ENCODE measurements at places on chromosomes 2 and 18.

GRCh38 chr2:233668605-233669260, 3.0 kb upstream of the UGT1A9 start:
- DNase-seq, result no peak

DNA sequence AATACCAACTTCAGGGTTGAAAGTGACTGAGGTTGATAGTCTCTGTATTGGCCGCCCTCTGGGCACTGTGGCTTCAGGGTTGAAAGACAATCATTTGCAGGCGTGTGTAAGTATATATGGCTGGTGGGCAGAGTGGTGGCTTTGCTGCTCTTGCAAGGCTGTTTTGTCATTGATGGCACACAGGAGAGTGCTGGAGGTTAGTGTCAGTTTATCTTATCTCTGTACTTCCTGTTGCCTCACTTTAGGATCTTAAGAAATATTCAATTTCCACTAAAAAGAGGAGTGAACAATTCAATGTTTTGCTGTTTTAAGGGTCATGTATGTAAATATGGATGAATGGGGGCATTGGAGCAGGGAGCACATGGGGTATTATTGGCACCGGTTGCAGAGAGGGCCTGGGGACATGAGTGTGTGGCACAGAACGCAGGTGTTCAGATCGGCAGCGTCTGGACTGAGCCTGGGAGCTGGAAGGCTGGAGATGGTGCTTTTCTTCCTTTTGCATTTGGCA, 51.5 kb downstream of the NCK2 start:
- DNase-seq, result no peak

GRCh38 chr2:151206446-151206968, 55.2 kb downstream of the RBM43 start:
- no peak for DNase-seq

DNA sequence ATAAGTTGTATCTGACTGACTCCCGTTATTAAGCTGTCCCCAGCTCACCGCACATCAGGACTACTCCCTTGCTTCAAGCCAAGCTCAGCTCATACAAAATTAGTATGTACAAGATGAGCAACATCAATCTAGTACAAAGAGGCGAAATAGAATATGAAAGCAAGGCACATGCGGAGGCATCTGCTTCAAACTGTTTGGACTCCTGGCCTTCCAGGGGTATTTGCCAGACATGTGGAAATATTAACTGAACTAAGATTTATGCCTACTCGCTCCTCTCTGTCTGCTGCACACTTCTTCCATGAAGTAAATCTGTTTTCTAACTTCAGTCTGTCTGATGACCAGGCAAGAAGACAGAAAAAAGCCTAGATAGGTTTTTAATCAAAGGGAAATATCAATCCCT, 499.8 kb downstream of the PID1 start:
- no peak for DNase-seq

DNA sequence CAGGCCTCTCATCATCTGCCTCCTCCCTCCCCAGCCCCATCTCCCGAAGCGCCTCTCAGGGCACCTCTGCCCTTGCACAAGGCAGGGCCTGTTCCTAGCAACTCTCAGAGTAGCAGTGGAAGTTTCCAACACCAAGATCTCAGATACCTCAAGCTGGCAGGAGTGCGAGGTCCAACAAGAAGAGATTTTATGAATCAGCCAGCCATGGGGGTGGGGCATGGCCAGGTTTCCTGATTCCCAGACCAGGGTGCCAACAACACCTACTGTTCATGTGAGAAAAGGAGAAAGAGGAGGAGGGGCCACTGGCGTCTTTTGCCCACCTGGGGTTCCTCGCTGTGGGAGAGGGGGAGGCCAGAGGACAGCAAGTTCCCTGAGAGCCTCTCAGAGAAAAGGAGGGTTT, 6.6 kb upstream of the STEAP3 start:
- no peak for DNase-seq

DNA sequence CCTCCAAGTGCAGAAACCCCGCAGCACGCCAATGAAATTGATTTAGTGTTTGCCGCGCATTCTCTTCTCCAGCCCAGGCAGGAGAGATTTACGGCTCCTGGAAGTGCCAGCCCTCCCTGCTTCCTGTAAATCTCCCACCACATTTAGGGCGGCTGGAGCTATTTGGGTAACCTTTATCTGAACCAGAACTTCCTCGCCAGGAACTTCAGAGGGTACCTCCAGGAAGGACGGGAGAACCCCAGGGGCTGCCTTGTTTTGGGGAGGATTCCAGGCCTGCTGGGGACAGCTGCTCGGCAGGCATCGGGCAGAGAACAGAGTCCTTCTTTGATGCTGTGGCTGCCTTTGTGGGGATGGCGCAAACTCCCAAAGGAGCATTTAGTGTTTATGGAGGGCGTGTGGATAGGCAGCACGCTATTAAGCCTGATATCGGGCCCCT, 122.0 kb upstream of the MYCN start:
- no peak for DNase-seq

GRCh38 chr2:137300987-137301386, 535.6 kb downstream of the THSD7B start:
- DNase-seq, result no peak

- no peak for DNase-seq
Observed at GRCh38 chr2:176106581-176107539, at the start of gene HOXD11. HOXD11 (plus strand) TSS chr2:176107280; CDS start chr2:176107356, 76 bp downstream.

DNA sequence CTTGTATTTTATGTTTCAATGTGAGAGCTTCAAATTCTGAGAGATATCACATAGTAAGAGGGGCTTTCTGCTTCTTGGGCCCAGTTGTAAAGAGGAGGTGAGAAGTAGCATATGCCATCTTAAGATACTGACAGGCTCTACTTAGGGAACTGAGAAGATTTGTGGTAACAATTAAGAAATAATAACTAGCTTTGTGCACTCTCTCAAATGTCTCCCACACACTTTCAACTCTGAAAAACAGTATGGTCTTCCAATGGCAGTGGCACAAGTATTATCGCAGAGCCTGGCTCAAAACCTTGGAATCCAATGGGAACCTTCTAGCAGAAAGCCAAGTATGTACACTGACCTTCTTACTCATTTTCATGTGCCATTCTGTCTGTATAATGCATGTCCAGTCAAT, 80.3 kb upstream of the FAM237A start:
- DNase-seq, result no peak

- DNase-seq, result no peak
Observed at GRCh38 chr2:36773947-36774346, 77.4 kb downstream of the VIT start.

DNA sequence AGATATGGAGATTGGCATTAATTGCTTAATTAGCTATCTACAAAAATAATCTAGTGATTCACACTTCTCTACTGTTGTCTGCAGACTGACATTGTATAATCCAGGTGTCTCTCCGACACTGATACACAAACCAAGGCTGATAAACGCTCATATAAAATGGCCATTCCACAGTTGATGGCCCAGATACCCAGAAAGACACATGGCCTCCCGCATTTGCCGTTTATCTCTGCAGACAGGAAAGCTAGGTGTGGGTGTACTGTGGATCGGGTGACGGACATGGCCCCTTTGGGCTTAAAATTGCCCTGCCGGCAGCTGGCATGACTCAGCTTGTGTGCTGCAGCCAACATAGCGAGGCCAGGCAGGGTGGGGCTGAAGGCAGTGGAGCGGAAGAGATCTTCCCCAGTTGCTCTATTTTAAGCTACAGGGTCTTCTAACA, 18.5 kb downstream of the PMAIP1 start:
- no peak for DNase-seq

Data from GM12892 (cell line).